Left renal cortex interstitium (tissue), 4 donors: ENCODE measurements at places on chromosomes 12 and 14. TPM values are rescaled to one million over a fixed set of nuclear protein-coding genes. Genes with fewer than 3 reads are reported as not detected.

DNA sequence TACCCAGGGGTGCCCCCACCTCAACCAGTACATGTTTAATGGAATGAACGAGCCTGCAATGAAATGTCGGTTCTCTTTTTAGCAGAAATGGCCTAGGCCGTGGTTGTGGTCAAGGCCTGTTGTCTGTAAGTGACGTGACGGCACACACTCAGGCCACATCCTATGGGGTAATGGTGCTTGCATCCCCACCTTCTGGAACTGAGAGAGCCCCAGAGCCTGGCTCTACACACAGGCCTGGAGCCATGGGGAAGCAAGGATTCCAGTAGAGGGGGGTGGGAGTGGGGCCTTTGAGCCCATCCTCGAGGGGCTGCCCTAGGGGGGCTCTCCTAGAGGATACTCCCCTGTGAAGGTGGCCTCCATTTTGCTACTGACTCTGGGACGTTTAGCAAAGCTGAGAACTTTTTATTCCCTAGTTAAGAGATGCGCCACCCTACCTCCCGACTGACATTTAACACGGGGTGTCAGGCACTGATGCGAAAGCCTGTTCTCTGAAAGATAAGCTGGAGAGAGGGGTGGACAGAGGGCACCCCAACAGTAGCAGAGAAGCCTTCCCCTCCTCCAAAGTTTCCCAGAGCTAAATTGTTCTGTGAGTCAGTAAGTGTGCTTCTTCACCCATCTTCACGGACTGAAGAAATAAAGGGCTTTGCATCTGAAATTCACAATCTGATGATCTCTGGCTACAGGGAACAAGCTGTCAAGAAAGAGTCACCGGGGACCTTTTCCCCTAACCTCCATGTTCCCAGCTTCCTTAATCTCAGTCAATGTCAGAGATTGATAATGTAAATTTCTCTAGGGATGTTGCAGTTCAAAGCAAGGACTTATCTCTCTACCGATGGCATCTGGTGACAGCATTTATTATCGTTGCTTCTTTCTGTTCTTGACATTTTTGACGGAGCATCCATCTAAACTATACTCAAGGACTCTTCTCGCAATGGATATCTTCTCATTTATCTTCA is 6.8 kb downstream of the RIN3 start:
- no peak for DNase-seq

DNA sequence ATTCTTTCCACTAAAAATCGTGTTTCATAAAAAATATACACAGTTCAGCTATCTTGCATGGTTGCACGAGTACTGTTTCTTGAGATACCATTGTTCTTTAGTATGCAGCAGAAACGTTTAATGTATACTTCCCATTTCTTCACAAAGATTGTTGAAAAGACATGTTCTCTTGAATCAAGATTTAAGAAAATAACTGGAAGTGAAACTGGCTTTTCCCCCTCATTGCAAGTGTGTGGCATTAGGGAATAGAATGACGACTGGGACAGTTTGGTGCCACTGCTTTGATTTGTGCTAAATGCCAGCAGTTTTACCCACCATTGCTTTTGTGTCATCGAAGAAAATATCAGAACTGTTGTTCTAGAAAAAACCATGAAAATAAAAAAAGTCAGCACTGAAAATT is 20.3 kb upstream of the DHRS2 start:
- no peak for DNase-seq

- DNase-seq = no peak
These were observed 4.2 kb upstream of the RIPK3 start for GRCh38 chr14:24343795-24344660.

GRCh38 chr12:24948420-24948756 is 513 bp downstream of the BCAT1 start:
- peak; percentile 28 for DNase-seq

DNA sequence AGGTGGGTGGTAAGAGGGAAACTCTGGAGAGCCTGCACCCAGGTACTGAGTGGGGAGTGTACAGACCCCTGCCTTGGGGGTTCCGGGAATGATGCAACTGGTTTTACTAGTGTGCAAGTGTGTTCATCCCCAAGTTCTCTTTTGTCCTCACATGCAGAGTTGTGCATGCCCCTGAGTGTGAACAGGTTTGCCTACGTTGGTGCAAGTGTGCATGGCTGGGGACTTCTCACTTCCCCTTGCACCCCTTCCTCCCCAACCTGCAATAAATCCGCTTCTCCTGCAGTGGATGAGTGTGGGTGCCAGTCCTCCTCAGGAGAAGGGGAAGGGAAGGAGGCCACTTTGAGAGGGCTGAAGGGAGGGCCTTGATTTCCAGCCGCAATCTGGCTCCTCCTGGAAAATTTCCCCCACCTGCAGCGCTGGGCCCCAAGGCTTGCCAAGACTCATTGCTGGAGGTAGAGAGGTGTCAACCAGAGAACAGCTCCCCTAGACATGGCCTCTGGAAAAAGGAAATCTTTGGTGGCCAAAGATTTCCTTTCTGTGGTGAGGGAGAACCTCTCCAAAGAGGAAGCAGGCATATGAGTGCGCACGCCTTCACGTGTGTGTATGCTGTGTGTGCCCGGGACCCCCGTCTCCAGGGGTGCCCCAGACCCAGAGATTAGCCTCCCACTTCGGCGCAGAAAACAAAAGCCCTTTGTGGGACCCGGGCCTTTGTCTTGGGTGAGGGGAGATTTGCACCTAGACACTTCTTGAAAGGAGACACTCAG is 5.5 kb downstream of the AQP2 start:
- DNase-seq = no peak

GRCh38 chr12:9851050-9851449 is 18.1 kb downstream of the CLEC2B start:
- no peak for DNase-seq

DNA sequence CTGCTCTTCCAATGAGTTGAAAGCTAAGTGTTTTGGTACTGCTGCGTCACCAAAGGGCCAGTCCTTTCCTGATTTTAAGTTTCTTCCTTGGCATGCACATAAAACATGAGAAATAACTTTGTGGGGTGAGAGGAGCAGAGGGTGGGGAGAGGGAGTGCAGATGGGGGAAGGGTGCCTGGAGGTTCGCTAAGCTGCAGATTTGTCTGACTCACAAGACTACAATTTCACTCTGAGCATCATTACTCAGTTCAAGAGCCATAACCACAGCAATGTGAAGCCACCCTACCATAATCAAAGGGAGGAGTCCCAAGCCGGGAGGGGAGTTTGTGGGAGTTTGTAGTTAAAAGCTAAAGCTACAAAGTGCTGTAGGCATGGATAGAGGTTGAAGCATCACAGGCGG is 136.1 kb downstream of the ANO2 start:
- DNase-seq = no peak

- no peak for DNase-seq
These were observed 3.5 kb downstream of the DAZAP2 start for GRCh38 chr12:51242120-51242519.

DNA sequence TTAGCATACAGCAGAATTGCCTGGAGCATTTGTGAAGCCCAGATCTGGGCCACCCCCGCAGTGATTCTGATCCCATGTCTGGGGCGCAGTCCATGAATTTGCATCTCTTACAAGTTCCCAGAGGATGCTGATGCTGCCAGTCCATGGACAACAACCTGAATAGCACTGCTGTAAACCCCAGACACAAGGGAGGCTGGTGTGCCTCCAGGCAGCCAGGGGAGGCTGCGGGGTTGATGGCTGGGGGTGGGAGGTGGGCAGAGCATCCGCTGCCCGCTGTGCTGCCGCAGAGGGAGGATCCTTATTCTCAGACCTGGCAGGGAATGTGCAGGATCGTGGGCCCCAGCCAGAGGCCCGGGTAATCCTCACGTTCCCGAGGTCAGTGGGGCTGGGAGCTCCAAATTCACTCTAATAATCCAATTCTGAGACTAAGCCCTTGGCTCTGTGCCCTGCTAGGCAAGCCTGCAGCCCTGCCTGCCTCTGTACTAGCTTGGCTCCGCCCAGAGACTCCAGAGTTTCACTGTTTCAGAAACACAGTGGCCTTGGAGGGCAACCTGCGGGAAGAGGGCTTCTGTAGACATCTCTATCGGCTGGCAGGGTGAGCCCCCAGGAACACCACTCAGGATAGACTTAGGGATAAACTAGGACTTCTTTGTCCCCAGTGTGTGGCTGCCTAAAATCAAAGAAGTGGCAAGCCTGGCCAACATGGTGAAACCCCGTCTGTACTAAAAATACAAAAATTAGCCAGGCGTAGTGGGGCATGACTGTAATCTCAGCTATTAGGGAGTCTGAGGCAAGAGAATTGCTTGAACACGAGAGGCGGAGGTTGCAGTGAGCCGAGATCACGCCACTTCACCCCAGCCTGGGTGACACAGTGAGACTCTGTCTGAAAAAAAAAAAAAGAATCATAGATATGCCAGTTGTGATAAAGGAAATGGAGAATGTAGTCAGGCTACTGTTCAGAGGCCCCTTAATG is 17.8 kb upstream of the MLEC start:
- DNase-seq = no peak

- no peak for DNase-seq
These were observed 110.6 kb downstream of the CACNA1C start for GRCh38 chr12:2163177-2163941.

DNA sequence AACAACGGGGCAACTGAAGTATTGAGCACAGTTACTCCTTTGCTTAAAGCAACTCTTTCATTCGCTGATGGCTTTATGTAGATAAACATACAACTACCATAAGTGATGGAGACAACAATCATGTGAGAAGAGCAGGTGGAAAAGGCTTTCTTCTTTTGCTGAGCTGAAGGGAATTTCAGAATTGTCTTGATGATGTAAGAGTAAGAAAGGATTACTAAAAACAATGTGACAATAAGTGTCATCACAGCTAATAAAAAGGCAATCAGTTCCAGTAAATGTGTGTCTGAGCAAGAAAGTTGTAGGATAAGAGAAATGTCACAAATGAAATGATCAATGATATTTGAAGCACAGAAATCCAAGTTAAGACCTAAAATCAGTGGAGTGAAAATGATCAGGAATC is 647 bp downstream of the OR6C70 start:
- DNase-seq = no peak

GRCh38 chr12:69401940-69402339 is 42.4 kb downstream of the YEATS4 start:
- DNase-seq = no peak

DNA sequence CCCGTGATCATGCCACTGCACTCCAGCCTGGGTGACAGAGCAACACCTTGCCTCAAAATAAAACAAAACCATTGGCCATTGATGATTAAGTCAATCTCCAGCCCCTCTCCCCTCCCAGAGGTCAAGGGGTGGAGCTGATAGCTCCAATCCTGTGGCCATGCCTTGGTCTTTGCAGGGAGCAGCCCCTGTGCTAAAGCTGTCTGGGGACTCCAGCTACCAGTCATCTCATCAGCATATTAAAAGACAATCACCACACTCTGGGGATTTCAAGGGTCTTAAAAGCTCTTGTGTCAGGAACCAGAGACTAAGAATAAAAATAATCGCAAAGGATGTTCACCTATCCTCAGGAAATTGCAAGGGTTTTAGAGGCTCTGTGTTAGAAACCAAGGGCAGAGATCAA is 30.6 kb downstream of the HCAR2 start:
- DNase-seq = no peak

GRCh38 chr14:33790996-33791395 is 159.9 kb downstream of the EGLN3 start:
- no peak for DNase-seq

GRCh38 chr14:99508896-99509629 is 27.9 kb downstream of the CCNK start:
- DNase-seq = no peak

DNA sequence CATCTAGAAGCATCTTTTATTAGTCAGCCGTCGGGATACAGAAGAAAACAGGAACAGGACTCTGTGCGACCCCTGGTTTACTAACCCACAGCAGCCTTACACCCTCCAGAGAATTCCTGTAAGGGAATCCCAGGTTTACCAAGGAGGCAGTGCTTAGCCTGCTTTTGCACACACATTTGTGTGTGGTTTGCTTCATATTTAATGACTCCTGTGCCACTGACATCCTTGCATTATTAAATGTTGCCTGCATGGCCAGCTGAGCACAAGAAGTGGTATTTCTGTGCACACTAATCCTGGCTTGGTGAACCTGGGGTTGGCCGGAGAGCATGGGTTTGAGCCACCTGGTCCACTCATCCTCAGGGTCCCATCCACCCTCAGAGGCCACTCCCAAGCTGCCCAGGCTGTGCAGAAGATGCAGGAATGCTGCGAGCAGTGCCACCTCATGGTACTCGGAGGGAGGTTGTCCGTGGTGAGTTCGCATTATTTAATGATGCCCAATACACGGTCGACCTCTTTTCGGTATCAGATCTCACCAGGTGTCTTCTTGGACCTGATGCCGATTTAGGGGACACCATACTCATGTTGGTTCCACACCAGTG is 152.4 kb upstream of the RTL1 start:
- no peak for DNase-seq

LRRC43 gene
- polyA plus RNA-seq = 8.0 TPM

LHX5 gene
- not detected for polyA plus RNA-seq

PLEKHD1 gene
- polyA plus RNA-seq = 3.7 TPM

DNAI7 gene
- 5.0 TPM for polyA plus RNA-seq

ARHGEF25 gene
- polyA plus RNA-seq = 29.2 TPM

ANAPC7 gene
- 61.8 TPM for polyA plus RNA-seq

TAS2R19 gene
- 2.1 TPM for polyA plus RNA-seq

FAM234B gene
- 12.9 TPM for polyA plus RNA-seq
